Gastroesophageal sphincter (tissue), 4 donors: ENCODE measurements at places on chromosomes 13 and 19.

DNA sequence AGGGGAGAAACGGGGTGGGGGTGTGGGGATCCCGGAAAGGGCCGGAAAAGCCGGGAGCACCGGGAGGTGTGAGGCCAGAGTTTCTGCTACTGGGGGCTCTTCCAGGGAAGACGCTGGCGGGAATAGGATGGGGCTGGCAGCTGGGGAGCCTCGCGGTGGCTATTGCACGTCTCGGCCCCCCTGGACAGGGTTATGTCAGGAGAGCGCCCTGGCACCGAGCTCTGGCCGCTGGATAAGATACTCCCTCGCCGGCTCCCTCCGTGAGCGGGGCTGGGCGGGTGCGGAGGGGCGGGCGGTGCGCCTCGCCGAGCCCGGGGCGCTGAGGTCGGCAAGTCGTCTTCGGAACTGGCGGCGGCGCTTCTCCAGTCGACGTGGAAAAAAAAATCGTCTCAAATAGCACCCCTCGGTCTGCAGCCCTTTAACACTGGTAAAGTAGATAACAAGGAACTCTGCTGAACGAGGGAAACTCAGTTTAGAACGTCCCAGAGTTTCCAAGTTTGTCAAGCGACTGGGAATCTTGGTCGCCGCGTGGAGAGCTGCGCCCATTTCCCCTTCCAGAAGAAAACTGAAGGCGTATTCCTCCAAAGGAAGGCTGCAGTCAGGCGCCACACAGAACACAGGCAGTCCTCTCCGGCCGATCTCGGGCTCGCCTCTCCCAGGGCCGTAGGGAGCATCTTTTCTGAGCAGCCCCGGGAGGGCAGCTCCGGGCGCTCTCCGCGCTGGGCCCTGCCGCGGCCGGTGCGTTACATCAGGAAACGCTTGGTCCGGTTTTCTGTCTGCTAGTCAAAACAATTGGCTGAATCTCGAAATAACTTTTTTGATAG is 115.1 kb downstream of the KCNRG start:
- peak; percentile 31 for ATAC-seq

DNA sequence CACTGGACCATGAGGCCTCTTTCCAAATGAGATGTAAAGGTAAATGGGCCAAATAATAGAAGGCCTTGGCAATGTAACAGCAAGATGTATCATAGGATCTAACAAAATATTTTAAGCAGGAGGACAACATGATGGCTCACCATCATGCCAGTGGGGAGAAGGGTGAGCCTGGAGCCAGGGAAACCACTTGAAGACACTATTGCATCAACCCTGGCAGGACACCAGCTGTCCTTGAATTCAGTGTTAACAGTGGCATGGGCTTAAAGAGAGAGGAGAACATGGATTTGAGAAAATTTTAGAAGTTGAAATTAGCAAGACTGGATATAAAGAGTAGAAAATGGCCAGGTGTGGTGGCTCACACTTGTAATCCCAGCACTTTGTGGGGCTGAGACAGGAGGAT is 6.7 kb upstream of the RCBTB2 start:
- no peak for ATAC-seq

DNA sequence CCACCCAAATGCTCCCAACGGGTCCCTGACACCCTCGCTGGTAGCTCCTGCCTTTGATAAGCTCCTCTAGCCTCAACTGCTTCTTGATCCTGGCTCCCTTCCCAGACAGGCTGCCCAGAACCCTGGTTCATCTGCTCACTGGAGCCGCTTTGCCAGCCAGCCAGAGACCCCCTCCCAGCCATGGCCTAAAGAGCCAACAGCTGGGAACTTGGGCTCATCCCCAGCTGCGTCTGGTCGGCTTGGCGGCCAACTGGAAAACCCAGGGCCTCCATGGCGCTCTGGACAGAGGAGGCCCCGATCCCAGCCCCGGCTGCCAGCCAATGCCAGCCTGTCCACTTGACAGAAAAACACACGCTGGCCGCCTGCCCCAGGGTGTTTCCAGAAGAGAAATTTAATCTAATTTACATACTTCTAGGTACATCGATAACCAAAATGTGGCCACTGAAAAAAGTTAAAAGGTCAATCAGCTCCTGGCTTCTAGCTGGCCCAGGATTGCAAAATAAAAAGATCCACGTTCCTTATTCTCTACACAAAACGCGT is 3.0 kb upstream of the AKAP8L start:
- ATAC-seq = no peak

- ATAC-seq = no peak
These were observed 10.8 kb downstream of the GATAD2A start for GRCh38 chr19:19416280-19416679.

- ATAC-seq = peak; percentile 95
These were observed at the start of gene PEX11G for GRCh38 chr19:7488736-7489353. Gene PEX11G, minus strand, starts transcription at chr19:7489035. Its CDS starts 25 bp downstream, at chr19:7489010.

DNA sequence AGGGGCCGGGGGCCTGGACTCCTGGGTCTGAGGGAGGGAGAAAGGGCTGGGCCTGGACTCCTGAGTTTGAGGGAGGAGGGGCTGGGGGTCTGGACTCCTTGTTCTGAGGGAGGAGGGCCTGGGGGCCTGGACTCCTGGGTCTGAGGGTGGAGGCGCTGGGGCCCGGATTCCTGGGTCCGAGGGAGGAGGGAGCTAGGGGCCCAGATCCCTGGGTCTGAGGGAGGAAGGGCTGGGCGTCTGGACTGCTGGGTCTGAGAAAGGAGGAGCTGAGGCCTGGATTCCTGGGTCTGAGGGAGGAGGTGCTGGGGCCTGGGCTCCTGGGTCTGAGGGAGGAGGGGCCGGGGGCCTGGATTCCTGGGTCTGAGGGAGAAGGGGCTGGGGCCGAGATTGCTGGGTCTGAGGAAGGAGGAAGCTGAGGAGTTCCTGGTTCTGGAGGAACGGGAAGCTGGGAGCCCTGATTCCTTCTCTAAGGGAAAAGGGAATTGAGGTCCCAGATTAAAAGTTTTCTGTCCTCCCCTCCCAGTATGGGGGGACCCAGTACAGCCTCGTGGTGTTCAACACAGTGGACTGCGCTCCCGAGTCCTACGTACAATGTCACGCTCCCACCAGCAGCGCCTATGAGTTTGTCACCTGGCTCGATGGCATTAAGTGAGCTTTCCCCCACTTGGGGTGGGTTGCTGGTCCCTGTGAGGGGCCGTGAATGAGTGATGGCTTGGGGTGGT is 721 bp downstream of the MED25 start:
- no peak for ATAC-seq

GRCh38 chr13:98110749-98111148 is 32.1 kb upstream of the FARP1 start:
- no peak for ATAC-seq

- no peak for ATAC-seq
These were observed 3.3 kb downstream of the GPX4 start for GRCh38 chr19:1106841-1107660.

DNA sequence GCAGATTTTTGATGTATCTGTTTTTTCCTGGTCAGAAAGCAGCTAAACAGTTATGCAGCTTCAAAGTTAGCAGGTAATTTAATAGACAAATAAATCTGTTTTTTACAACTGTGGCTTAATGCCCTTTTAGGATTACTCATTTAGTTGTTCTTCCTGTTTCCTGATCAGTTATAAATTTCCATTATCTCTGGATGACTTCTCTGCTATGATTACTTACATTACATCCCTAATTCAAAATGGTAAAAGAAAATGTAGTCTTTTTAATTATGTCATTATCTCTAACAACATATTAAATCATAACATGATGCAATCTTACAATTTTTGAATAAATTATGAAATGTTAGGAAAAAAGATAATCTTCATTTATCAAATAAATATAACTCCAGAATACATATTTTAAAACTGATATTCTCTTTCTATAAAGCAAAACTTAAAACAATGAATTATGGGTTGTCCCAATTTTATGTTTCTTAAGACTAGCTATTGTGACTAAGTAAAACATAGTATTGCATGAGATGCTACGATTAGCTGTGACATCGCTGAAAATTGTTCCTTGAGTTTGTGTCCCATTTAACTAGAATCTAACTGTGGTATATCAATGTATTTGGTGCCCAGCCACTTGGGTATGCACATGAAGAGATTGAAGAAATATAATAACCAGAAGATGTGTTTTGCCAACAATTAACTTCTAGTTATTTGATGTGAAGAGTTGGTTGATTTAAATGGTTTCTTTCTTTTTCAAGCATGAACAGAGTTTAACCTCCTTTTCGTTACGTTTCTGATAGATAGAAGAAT is 605.3 kb upstream of the SPRY2 start:
- no peak for ATAC-seq

GRCh38 chr19:35421362-35421761 is 26.7 kb upstream of the FFAR2 start:
- ATAC-seq = no peak

GRCh38 chr19:4396949-4397783 is 3.2 kb downstream of the SH3GL1 start:
- no peak for ATAC-seq

DNA sequence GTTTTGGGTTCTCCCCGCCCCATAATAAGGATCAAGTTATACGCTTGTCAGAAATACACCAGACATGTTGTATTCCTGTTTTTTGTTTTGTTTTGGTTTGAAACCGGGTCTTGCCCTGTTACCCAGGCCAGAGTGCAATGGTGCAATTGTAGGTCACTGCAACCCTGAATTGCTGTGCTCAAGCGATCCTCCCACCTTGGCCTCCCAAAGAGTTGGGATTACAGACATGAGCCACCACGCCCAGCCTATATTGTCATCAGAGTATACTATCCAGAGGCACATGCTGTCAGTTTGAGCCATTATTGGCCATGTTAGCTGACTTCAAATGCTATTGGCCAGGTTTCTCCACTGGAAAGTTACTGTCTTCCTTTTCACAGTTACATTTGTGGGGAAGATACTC is 9.8 kb downstream of the SAFB start:
- ATAC-seq = no peak

- peak; percentile 81 for ATAC-seq
These were observed 39.3 kb upstream of the GAS6 start for GRCh38 chr13:113902986-113903775.

DNA sequence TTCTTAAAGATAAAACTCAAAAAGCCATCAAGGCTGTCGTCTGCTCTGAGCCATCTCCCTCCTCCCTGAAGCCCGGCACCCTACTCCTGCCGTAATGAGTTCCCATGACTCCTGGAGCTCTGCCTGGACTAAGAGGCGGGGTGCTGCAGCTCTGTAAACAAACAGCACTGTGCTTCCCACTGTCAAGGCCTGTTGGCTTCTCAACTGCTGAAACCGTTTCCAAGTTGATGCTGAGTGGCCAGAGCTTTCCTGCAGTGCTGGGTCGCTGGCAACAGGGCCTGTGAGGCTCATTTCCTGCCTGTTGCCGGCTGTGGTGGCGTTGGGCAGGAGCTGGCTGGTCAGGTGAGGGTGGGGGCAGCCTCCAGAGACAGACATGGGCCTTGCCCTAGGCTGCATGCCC is 26.7 kb upstream of the ISYNA1 start:
- peak; percentile 69 for ATAC-seq

GRCh38 chr13:101111894-101112293 is 304.4 kb downstream of the NALCN start:
- ATAC-seq = no peak

- ATAC-seq = no peak
These were observed 52.0 kb downstream of the GNG7 start for GRCh38 chr19:2650515-2650914.

GRCh38 chr19:1840541-1841115 is 7.7 kb downstream of the REXO1 start:
- peak; percentile 37 for ATAC-seq

DNA sequence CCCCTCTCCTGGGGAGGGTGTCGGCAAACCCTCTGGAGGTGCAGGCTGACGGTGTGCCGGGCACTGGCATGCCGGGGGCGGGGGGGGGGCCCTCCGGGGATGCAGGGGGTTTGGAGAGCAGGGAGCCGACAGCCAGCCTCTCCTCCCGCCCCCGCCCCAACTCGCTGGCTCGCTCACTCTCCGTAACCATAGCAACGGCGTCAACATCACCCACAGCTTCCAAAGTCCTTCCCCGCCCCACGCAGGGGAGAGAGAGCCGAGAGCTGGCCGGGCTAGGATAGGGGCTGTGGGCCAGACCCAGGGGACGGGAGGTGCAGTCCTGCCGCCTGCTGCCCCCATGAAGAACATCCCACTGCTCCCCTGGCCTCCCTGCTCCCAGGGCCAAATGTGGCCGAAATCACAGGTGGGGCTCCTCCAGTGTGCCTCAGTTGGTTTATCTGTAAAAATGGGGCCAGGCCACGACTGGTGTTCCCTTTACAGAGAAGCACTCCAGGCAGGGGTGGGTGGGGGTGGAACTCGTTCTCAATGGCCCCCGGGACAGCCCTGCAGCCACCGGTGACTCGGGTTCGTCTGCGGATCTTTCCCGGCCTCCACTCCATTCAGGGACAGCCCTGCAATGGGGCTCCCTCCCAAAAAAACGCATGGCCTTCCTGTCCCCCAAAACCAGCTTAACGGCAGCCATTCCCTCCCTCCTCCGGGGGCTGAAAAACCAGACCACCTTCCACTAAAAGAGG is 3.2 kb downstream of the KLF16 start:
- no peak for ATAC-seq

GRCh38 chr13:32639502-32640105 is 53.4 kb downstream of the PDS5B start:
- peak; percentile 77 for ATAC-seq

GRCh38 chr19:49881672-49882394 is 4.3 kb downstream of the TBC1D17 start:
- ATAC-seq = no peak

GRCh38 chr19:29795461-29796172 is 16.2 kb upstream of the CCNE1 start:
- no peak for ATAC-seq

DNA sequence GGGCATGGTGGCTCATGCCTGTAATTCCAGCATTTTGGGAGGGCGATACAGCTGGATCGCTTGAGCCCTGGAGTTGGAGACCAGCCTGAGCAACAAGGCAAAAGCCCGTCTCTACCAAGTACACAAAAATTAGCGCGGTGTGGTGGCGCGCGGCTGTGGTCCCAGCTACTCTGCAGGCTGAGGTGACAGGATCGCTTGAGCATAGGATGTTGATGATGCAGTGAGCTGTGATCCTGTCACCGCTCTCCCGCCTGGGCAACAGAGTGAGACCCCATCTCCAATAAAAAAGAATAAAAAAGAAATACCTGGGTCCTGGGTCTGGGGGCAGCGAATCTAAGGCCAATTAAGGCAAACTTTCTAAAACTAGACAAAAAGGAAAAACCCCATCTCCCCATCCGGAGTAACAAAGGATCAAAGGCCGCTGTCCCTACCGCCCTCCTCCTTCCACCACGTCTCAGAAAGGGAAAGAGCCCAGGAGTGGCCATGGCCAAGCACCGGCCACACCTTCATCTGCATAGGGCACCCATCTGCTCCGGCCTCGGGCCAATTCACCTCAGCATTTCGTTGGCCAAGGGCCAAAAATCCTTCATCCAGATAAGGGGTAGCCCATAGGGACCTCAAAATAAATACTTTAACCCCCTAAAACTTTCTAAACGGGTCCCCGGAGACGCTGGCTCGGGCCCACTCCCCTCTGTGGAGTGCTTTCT is 851 bp downstream of the ZNF320 start:
- ATAC-seq = no peak

- no peak for ATAC-seq
These were observed 4.8 kb downstream of the MKNK2 start for GRCh38 chr19:2046046-2046907.

- peak; percentile 80 for ATAC-seq
These were observed 8.9 kb upstream of the TPM4 start for GRCh38 chr19:16067205-16067938.

GRCh38 chr13:114256547-114256946 is 21.9 kb downstream of the CDC16 start:
- no peak for ATAC-seq

- no peak for ATAC-seq
These were observed 10.9 kb upstream of the AKAP11 start for GRCh38 chr13:42260903-42261654.
